ENCODE measurements at places on chromosomes 12 and 14.
A peak's percentile ranks its signal among the peaks of the same experiment; 100 is the strongest.

DNA sequence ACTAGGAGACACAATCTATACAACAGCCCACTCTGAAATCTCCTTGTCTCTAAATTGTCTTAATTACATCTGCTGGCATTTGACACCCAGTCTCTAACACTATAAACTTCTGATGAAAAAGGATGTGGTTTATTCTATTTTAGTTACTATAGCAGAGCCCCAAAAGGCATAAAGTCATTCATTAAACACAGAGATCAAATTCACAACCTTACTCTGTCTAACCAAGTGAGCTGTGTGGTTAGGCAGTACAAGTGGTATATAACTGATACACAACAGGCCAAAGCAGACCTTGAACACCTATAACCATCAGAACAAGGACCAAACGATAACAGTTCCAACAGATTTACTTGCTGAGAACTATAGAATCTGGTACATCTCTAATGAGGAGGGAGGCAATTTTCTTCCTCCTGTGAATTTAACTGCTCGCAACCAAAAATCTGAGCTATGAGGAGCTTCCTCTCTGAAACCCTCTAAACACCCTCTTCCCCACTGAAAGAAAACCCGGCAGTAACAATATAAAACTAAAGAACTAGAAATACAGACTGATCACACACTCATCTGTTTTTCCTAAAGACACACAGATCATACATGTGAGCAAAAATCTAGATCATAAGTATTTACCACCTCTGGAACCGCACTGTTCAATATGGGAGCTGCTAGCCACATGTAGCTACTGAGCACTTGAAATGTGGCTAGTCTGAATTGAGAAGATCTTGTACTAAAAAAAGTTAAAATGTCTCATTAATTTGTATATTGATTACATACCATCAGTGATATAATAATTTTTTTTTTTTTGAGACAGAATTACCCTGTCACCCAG is 17.7 kb downstream of the SPPL3 start:
- no peak for DNase-seq

DNA sequence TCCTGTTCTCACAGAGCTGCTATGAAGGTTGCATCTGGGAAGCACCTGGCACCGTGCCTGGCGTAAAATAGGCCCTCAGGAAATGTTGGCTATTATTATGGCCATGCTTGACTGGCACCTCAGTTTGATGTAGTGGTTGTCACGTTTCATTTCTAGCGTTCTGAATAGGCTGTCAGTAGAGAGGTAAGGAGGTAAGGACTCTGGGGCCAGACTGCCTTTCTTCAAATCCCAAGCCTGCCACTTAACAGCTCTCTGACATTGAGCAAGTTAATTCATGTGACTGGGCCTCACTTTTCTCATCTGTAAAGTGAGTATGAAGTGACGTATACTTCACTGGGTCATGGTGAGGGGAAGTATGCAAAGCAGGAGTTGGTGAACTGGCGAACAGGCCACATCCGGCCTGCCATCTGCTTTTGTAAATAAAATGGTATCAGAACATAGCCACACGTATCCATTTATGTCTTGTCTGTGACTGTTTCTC is 196.2 kb downstream of the CACNA1C start:
- DNase-seq = no peak

- DNase-seq = no peak
Measured at GRCh38 chr12:53803194-53803593, 51.4 kb upstream of the CISTR start.

- no peak for DNase-seq
Measured at GRCh38 chr12:1929241-1929984, 11.0 kb upstream of the CACNA2D4 start.

GRCh38 chr12:60844101-60844500 is 1248.3 kb downstream of the SLC16A7 start:
- no peak for DNase-seq

DNA sequence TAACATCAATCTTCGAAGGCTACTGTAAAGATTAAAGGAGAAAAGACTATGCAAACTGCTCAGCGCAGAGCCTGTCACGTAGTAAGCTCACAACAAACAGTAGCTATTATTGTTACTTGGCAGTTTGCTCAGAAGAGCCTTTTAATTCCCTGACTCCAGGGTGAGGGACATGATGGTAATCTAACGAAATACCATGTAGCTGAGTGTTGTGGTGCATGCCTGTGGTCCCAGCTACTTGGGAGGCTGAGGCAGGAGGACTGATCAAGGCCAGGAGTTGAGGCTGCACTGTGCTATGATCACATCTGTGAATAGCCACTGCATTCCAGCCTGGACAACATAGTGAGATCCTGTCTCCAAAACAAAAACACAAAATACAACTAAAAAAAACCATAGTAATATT is 22.8 kb downstream of the HEBP1 start:
- no peak for DNase-seq

GRCh38 chr14:87992346-87992717 is 650 bp downstream of the GALC start:
- peak; percentile 47 for DNase-seq

All from activated CD8-positive, alpha-beta memory T cell treated with anti-CD3 and anti-CD28 coated beads, Interleukin-2, amount 10 ng/mL, durations not matched to agents 7 days and 5 days (primary cell).